ENCODE measurements at places on chromosomes 4 and X.

GRCh38 chr4:3328814-3329663 lies 36.2 kb downstream of the RGS12 start:
- no peak for DNase-seq

DNA sequence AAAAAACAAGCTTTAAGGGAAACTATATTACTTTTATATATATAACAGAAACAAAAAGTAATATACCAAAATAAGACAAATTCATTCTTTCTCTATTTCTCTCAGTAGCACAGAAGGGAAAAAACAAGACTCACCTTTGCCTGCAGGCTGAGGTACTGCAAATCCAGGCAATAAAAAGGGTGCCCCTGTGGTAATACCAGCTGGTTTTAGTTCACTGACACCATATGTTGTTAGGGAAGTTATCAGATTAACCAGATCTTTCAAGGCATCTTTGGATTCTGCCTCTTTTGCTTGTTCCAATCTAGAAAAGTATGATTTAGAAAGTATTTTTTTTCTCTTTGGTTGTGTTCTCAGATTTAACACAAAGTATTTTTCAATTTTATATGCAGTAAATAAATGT lies 139.8 kb downstream of the WDFY3 start:
- DNase-seq: no peak

DNA sequence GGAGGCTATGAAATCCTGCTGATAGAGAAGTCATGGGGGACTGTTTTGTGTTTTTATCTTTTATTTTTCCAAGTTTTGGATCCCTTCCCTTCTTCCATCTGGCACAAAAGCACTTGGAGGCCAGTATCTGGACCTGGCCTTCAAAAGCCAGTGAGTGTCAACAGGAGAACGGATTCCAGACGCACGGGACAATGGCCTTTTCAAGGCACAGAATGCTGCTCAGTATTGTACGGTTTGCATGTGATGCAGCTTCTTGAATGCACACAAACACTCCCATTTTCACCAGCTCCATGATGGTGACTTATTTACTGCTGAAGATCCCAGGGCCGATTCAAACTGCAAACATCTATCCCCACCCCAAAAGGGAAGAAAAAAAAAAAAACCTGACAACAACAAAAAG lies 145.4 kb downstream of the CPEB2 start:
- DNase-seq: no peak

- no peak for DNase-seq
These were observed 226.1 kb downstream of the QDPR start for GRCh38 chr4:17285747-17286146.

DNA sequence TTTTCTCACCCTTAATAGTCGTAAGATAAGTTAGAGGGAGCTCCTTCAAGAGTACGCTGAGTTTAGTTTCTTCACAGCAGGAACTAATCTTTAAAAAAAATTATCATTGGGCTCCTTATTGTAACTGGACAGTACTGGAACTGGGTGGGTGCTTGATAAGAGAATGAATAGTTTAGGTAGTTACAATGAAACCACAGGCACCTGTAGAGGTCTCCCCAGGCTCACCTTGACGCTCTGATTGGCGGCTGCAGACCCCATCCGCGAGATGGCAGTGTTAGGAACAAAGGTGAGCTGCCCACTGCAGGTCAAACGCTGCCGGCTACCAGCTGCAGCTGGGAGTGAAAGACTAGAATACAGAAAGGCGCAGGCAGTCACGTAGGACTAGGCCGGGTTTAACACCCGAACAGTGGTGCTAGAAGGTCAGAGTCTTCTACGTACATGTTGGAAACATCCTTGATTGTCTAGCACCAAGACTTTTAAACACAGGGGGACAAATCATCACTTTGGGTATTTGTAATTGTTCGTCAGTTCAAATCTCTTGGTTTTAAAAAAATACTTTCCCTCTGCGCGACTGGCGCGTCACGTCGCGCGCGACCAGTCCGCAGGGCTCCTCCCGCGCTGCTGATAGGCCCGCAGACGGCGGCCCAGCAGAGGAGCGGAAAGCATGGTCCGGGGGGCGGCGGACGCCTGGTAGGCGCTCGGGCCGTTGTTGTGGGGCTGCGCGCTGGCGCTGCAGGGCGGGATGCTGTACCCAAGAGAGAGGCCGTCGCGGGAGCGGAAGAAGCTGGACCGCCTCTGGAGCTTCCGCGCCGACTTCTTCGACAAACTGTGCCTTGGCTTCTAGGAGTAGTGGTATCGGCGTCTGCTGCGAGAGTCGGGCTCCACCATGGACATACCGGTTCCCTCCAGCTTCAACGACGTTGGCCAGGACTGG lies 45.6 kb downstream of the SMARCA5 start:
- DNase-seq: peak; percentile 44

GRCh38 chr4:122997463-122998101 lies 75.2 kb upstream of the NUDT6 start:
- DNase-seq: no peak

All from stimulated activated CD4-positive, alpha-beta T cell treated with anti-CD3 and anti-CD28 coated beads, Interleukin-4, amount 100 ng/mL, for 48 hours (primary cell).